ENCODE measurements at places on chromosomes 4 and X.
A peak's percentile ranks its signal among the peaks of the same experiment; 100 is the strongest.

DNA sequence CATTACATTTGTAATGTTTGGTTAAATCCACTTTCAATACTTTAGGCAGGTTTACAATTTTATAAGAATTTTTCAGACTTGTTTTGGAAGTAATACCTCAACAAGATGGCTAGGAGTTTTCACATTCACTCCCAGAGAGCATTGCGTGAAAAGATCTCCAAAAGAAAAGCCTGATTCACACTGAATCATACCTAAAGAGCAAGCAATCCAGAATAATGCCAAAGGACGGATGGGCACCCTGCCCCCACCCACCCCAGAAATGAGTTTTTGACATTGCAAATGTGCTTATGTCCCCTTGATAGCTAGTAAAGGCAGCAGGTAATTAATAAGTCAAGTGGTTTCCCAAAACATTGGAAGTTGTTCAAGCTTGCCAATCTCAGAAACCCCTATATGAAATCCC is 557.7 kb upstream of the TENM3 start:
- no peak for DNase-seq

DNA sequence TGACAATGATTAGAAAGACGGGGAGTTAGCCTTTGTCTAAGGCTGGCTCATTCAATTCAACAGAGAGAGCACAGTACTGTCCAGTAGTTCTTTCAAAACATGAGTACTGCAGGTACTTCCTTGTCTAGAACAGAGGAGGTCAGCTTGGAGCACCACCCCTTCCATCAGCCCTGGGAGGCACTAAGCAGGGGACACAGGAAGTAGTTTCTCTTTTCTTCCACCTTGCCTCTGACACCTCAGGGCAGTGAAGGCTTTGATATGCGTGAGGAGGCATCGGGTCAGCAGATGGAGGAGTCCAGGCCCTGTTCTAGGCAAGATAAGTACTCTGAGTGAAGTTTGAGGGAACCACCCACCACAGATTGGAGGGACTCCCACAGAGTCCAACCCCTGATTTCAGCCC is 33.1 kb downstream of the MAGEB10 start:
- no peak for DNase-seq

DNA sequence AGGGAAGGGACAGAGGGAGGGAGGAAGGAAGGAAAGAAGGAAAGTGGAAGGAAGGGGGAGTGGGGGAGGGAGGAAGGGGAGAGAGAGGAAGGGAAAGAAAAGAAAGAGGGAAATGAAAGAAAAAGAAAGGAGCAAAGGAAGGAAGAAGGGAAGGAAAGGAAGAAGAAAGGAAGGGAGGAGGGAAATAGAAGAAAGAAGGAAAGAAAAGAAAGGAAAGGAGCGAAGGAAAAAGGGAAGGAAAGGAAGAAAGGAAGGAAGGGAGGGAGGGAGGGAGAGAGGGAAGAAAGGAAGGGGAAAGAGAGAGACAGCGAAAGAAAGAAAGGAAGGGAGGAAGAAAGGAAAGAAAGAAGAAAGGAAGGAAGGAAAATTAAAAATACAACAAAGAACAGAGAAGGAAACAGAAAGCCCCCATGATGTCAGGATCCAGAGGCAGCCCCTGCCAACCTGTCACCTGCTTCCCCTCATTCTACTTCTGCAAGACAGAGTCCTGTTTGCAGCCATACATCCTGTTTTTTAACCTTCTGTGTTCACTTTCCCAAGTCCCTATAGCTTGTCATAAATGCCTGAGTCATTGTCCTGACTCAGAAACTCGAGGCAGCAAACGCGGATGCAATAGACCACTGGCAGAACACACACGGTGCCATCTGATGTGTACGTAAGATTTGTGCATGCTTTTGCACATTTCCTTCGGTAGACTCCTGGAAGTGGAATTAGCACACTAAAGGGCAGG is 77.0 kb upstream of the C4orf50 start:
- no peak for DNase-seq

GRCh38 chr4:83308672-83309071 is 24.1 kb upstream of the COQ2 start:
- no peak for DNase-seq

DNA sequence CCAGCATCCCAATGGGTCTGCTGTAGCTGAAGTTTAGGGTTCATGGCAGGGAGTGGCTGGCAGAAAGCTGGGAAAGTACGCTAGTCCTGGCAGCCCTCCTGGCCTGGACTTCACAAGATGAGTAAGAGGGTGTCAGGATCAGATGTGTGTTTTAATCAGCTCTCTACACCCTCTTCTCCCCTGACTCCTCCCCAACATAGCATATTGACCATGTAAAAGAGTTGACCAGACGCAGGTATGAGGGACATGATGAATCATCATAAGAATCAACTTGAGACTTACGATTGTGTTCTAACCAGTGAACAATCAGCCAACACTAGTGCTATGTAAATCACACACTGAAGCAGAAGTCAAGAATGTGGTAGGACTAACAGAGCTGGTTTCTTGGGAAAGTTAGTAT is 5.3 kb downstream of the SOWAHB start:
- no peak for DNase-seq

DNA sequence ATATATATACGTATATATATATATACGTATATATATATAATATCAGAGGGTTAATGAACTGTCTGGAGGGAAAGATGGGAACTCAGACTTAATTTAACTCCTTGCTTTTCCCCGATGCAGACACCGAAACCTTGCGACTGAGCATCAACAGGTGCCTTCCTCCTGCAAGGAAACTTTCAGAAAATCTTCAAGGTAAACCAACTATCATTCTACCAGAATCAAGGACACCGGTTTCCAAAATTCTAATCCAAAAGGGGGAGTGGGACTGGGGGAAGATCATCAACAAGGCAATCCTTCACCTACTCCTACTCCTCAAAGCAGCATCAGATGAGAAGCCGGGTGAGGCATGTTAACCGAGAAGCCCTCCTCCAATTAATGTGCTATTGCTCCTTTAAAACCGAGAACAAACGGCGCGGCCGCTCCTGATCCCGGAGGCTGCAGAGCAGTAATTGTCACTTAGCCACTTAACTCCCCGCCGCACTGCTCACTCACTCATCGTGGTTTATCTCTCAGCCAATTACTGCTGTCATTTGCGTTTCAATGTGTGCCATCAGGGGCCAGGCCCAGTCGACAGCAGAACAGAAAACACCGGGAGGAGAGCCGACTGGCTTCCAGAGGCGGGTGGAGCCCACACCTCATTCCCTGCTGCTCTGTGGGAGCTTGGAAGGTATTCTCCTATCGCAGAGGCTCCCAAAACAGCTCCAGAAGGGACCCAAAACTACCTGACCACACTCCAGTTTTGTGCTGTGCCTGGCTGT is 61.7 kb downstream of the MAML3 start:
- DNase-seq = no peak

DNA sequence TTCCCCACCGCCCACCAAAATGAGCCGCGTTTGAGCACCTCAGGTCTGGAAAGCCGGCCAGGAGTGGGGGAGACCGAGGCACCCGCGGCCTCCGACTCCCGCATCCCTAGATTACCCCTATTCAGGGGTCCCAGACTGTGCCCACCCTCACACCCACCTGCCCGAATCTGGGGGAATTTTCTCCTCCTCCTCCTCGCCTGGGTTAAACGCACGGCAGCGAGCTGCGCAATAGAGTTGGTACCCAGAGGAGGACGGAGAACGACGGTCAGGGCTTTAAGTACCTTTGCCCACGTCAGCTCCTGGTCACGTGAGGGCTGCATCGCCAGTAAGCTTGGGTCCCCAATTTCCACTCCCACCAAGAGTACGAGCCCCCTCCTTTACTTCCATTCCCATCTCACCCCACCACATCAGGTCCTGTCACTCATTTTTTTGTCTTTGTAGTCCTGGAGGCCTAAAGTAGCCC is at the start of gene ARMCX2:
Gene ARMCX2 (minus strand): TSS at position 250 of the 463 bp plus-strand sequence. CDS start 2,262 bp downstream, outside the sequence.
- DNase-seq = no peak

- peak; percentile 33 for DNase-seq
These were observed 32.1 kb downstream of the TSPAN5 start for GRCh38 chr4:98626350-98626749.

- no peak for DNase-seq
These were observed 32.7 kb downstream of the METAP1 start for GRCh38 chr4:99028187-99028586.

- no peak for DNase-seq
These were observed 19.2 kb upstream of the PHEX start for GRCh38 chrX:22012931-22013330.

- no peak for DNase-seq
These were observed 37.5 kb downstream of the PGRMC1 start for GRCh38 chrX:119273420-119274192.

GRCh38 chr4:12116009-12116552 is 687.4 kb upstream of the HS3ST1 start:
- DNase-seq = no peak

- no peak for DNase-seq
These were observed 188.0 kb upstream of the TBC1D9 start for GRCh38 chr4:140944199-140944515.

- no peak for DNase-seq
These were observed 129.7 kb upstream of the FTHL17 start for GRCh38 chrX:31201503-31201902.

DNA sequence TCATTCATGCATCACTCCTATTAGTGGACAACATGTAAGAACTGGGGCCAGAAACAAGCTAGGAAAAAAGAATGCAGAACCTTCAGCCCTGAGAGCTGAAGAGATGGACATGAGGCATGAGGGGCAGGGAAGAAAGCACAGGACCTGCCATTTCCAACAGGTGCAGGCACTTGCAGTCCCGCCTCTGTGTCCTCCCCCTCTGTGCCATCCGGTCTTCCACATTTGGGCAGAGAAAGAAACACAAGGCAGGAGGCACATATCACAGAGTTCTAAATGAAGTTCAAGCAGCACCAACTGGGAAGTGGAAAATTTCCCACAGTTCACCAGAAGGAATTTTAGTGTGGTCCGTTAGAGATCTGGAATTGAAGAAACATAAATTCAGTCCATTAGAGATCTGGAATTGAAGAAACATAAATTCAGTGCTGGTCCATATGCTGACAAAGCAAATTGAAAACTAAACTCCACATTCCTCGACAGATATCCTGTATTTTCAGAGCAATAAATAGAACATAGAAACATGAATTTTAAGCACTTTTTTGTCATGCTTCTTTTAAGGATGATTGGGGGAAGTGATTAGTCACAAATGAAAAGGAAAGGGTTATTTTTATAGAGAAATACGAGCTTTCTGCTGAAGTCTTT is 57.2 kb upstream of the DAPP1 start:
- DNase-seq = no peak
